Fibroblast of upper back skin (primary cell): ENCODE measurements at places on chromosomes 2 and 18.

- peak; percentile 70 for DNase-seq
Measured at GRCh38 chr2:51812138-51812866, 780.4 kb upstream of the NRXN1 start.

DNA sequence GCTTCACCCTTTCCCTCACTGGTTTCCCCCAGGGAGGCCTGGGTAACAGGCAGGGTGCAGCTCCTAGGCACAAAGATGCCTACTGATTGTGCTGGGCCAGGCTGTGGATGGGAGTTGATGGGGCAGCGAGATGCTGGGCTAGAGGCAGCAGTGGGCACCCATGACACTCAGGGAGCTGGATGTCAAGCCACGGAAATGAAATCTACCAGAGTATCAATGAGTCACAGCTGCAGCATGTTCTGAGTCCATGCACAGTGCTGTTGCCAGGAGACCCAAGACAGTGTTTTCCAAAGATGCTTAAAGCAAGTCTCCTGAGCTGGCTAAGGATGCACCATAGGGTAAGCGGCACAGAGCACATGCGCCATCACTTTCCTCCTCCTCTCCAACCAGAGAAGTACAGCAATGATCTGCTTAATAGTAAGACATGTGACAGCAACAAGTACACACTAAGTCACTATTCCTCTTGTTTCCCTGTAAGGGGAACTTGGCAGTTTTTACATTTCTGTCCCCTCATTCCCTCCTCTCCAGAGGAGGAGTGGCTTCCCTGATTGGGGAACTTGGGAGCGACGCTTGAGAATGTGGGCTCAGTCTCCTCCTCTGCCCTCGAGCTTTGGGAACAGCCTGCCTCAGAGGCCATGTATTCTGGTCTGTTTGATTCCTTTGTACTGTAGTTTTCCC, 57.2 kb downstream of the CDC42EP3 start:
- DNase-seq, result peak; percentile 88

GRCh38 chr18:45197526-45197970, 417.7 kb upstream of the SLC14A2 start:
- peak; percentile 72 for DNase-seq

GRCh38 chr2:229920011-229920641, 1.7 kb downstream of the TRIP12 start:
- no peak for DNase-seq

- DNase-seq, result no peak
Measured at GRCh38 chr2:113060396-113060795, 1.4 kb downstream of the IL36RN start.

DNA sequence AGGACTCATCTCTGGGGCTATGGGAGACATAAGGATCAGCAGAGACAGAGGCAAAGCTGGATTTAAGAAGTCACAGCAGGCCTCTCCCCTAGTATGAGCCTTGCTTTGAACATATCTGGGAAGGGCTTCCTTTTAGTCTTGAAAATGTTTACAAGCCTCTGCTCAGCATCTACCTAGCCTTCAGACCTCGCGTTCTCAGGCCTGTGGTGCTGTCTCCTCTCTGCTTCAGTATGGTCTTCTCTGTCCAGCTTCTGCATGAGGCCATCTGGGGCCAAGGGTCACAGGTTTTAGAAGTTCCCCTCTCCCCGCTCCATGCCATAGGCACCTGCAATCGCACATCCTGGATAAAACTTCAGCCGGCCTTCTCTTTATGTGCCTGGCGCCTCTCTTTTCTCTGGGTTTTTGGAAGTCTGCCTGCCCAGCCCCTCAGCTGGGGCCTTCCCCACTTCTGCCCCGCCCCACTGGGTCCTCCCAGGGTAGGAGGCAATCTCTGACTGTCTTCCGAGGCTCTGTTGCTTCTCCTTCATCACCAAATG, 7.1 kb downstream of the ACTG2 start:
- no peak for DNase-seq

DNA sequence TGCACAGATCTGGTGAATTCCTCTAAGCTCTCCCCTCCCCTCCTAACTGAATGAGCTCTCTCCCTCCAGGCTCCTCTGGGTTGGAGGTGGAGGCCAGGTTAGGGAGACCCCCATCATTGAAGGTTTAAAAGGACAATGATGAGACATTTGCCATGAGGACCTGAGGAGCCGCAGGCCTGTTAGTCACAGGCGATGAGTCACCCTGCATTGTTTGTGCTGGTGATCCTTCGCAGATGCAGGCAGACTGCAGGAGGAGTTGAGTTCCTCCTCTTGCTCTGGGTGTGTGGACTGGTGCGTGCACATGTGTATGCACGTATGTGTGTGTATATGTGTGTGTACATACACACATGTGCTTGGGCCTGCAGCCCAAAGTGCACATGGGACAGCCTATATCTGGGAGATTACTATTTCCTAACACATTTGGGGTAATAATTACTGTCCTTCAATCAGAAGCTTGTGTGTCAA, 42.0 kb downstream of the MCFD2 start:
- DNase-seq, result no peak

- DNase-seq, result peak; percentile 39
Measured at GRCh38 chr2:171319164-171319810, 114.5 kb downstream of the METTL8 start.

DNA sequence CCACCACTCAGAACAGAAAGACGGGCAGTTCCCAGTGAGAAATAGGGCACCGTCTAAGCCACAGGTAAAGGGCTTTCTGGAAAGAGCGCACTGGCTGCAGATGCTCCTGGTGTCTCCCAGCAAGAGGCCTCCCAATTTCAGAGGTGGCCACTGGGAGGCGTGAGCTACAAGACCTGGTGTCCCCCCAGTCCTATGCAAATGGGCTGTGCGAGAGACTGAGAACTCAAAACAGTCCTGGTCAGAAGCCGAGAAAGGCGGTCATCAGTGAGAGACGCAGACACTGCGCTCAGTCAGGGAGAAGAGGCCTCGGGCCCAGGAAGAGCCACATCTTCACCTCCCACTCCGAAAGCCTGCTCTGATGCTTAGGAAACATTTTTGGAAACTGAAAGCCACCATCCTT, 179.5 kb downstream of the EIPR1 start:
- DNase-seq, result no peak

DNA sequence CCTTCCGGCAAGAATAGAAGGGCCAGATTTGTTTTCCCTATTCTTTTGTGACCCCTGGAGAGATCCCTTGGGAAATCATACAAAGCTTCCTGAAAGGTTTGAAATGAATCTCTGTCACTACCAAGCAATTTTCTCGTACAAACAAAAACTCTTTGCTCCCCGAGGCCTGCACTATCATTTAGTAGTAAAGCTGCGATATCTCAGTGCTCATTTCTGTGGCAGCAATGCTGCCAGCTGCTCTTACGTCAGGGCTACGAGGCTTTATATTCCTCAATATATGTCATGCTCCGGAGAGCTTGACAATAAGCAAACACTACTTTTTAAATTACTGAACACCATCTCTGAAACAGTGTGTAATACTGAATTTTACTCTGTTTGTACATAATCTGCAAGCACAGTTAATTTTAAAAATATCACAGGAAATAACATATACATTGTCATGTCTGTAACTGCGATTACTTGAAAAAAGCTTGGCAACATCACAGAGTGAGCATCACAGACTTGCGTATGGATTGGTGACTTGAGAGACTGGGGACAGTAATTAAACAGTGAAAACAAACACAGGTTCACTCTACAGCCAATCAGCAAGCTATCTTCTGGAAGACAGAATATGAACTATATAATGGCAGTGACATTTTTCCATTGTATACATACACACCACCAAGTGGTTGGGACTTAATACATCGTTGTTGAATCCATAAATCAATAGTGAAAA, 403.3 kb upstream of the NETO1 start:
- DNase-seq, result no peak
